ENCODE measurements at places on chromosomes 6 and 20. TPM values are rescaled to one million over a fixed set of nuclear protein-coding genes. Genes with fewer than 3 reads are reported as not detected.
A peak's percentile ranks its signal among the peaks of the same experiment; 100 is the strongest.

Gene HIVEP2
- total RNA-seq, result 18.5 TPM

DNA sequence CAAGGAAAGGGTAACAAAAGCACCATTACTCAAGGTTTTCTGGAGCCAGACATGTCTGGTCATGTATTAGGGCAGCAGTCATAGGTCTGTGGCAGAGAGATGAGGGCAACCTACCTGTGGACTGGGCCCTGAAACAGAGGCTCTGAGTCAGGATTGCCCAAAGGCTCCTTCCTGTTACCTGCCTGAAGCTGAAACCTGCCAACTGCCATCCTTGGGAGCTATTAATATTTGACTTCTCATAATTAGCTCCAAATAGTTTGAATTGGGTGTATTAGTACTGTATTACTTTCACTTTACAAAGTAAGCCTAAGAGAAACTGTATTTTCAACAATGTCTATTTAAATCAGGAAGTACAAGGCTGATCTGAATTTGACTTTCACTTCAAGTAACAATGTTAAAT, 72.0 kb upstream of the TBX18 start:
- DNase-seq, result no peak

Gene HAO1
- total RNA-seq, result 1.1 TPM

DNA sequence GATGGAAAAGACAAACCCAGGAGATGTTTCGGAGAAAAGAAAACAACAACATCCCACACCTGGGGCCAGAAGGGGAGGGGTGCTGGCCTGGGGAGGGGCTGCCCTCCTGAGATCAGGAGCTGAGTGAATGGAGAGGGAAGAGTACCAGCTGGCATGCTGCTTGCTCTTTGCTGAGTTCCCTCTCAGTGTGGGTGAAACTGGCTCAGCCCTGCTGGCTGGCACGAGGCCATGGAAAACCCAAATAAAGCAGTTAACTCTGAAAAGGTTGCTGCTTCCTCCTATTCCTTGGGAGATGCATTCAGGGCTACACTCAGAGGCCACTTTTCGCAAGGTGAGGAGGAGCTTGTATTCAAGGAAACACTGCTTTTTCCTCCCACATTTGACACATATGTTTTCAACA, 8.0 kb upstream of the KCNK16 start:
- DNase-seq, result no peak

Gene CRISP2
- total RNA-seq, result not detected

- DNase-seq, result no peak
Observed at GRCh38 chr6:34834789-34835518, 43.1 kb downstream of the BLTP3A start.

GRCh38 chr6:150681578-150682395, 82.1 kb downstream of the PLEKHG1 start:
- no peak for DNase-seq

Gene HLA-DMB
- total RNA-seq, result 86.7 TPM

DNA sequence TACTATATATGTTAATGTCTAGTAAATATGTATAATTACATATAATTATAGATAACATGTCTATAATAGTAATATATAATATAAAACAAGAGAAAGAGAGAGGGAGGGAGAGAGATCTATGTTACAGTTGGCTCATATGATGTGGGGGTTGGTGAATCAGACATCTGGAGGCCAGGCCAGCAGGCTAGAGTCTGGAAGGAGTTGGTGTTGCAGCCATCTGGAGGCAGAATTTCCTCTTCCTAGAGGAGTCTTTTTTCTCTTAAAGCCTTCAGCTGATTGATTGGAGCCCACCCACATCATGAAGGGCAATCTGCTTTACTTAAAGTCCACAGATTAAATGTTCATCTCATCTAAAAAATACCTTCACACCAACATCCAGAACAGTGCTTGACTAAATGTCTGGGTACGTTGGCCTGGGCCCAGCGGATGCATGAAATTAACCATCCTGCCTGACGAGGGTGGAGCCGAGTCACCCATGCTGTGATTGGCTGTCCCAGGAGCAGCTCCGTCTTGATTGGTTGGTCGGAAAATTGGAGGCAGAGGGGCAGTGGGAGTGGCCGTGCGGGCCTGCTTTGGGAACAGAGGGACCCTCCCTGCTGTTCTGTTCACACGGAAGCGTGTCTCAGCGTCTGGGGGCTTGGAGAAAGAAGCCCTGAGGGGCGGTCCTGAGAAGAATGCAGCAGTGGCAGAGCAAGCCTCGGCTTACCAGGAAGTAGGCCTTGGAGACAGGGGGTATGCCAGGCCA, 392.4 kb downstream of the QKI start:
- no peak for DNase-seq

DNA sequence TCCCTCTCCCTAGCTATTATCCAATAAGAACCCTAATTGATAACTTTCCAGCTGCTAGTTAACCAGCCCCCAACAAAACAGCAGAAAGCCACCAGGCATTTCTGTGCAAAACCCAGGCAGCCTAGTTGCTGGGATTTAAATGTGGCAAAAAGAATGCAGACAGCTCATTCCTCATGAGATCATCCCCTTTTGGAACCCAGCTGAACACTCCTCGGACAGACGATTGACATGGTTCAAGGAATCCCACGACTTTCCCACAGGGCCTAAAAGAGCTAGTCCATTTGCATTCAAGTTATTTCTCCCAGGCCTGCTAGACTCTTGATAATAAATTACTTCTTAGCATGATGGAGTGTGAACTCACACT, 24.0 kb downstream of the JAG1 start:
- DNase-seq, result no peak

Gene SYCP2
- 35.5 TPM for total RNA-seq

GRCh38 chr20:19498756-19499155, 259.3 kb upstream of the RIN2 start:
- no peak for DNase-seq

DNA sequence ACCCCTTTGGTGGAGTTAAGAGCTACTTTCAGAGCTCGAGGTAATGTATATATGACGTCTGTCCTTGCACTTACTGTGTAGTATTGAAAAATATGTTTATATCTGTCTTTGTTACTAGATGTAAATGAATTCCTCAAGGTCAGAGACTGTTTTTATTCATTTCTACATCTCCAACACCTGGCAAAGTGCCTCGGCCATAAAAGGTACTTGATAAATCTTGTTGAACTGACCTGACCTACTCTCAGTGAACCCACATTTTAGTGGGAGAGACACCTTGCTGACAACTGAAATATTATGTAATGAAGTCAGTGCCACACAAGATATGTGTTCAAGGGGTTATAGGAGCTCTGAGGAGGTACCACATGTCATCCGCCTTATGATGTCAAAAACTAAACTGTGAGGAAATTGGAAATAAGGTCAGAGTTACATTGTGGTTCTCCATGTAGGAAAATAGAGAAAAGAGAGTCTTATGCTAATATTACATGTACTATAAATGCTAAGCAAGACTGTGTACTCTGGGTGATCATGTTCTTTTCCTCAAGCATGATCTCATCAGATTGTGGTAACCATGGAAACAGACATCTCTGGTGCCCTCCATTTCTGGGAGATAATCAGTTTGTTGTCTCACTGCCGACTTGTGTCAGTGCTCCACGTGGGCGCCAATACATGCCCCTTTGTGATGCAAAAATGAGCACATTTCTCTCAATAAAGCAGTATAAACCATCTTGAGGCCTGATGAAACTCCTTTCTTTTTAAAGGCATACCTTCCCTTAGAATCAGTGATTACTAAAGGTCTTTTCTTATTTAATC, 5.7 kb upstream of the TMEM30A start:
- no peak for DNase-seq

GRCh38 chr6:74369556-74369993, 673.6 kb downstream of the CD109 start:
- no peak for DNase-seq

- no peak for DNase-seq
Observed at GRCh38 chr6:123224077-123224476, 228.0 kb downstream of the CLVS2 start.

Gene LYRM2
- total RNA-seq, result 24.8 TPM

DNA sequence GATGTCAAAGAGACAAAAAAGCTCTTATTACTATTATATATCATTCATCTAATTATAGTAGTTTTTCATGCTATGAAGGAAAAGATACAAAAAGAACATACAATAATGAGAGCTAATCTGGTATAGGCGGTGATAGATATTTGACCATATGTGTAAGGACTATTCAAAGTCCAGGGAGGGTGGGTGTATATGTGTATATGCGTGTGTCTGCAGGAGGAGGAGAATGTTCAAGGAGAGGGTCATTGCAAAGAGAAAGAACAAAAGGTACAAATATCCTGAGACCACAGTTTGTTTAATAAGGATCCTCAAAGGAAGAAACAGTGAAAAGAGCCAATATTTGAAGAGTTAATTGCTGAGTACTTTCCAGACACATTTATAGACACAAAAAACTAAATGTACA, 1288.6 kb upstream of the CITED2 start:
- DNase-seq, result no peak

DNA sequence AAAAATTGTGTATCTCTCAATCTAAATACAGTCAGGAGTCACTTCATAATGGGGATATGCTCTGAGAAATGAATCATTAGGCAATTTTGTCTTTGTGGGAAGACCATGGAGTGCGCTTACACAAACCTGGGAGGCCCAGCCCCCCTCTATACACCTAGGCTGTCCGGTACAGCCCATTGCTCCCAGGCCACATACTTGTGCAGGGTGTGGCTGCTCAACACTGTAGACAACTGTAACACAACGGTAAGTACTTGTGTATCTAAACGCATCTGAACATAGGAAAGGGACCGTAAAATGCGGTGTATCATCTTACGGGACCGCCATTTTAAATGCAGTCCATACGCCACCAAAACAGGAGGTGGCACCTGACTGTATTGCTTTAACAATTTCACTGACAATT, 58.0 kb upstream of the FRMD1 start:
- DNase-seq, result peak; percentile 8

Gene SLC22A7
- total RNA-seq, result 0.80 TPM

DNA sequence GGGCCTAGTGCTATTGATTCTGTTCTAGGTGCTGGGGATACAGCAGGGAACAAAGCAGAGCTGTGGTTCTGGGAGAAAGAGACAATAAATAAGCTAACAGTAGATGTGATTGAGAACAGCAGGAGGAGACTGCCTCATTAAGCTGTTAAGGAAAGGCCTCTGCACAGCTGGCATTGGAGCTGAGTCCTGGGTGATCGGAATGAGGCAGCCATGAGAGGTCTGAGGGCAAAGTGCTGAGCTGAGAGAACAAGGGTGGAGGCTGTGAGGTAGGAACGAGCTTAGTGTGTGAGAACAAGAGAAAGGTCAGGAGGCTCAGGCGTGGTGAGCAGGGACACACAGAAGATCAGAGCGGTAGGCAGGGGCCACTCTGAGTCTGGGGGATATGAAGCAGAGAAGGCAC, 18.3 kb downstream of the DDX27 start:
- peak; percentile 70 for DNase-seq

- DNase-seq, result no peak
Observed at GRCh38 chr6:15268137-15268908, 22.5 kb downstream of the JARID2 start.

DNA sequence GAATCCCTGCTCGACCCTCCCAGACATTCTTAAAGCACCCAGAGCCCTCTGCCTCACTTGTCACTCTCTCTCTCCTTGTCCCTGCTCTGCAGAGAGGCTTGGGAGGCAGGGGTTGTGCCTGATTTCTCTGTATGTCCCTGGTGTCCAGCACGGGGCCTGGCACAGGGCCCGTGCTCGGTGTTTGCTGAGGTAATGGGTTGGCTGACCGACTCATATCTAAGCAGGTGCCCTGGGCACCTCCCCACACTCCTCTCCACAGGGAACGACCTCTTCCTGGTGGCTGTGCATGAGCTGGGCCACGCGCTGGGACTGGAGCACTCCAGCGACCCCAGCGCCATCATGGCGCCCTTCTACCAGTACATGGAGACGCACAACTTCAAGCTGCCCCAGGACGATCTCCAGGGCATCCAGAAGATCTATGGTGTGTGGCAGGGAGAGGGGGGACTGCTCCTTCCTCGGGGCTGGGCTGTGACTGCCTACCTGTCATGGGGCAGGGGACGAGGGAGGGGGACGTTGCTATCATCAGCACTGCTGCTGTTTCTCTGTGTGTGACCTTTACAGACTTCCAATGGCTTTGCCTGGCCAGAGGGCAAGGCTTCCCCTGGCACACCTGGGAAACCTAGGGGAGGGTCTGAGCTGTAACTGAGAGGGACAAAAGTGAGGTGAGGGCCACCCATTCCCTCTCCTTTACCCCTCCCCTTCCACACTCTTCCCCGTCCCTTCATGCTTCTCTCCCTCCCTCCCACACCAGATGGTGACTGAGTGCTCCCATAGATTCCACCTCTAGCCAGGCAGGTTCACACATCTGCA, 14.2 kb downstream of the MMP24OS start:
- DNase-seq, result no peak

- DNase-seq, result no peak
Observed at GRCh38 chr20:43983904-43984361, 69.3 kb downstream of the TOX2 start.

GRCh38 chr20:62812181-62812906, 4.5 kb upstream of the COL9A3 start:
- DNase-seq, result no peak

DNA sequence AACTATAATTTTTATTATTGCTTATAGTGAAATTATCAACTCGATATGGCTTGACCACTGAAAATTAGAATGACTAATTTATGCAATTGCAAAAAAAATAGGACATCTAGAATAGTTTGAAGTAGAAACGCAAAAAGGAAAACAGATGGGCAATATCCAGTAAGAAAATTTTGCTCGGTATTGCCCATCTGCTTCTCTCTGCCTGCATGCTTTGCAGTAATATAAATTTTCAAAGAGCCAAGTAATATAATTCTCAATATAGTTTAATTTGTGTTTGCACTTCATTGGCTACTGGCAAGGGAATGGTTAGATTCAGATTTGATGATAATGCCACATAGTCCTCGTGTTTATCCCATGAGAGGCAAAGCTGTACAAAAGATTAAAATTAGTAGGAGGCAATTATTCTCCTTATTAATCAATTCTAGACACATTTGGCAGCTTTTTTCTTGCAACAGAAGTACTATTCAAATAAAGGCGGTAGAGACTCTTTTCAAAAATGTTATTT, 27.3 kb upstream of the LAMA2 start:
- no peak for DNase-seq

- no peak for DNase-seq
Observed at GRCh38 chr6:90677440-90677839, 90.6 kb upstream of the MAP3K7 start.

DNA sequence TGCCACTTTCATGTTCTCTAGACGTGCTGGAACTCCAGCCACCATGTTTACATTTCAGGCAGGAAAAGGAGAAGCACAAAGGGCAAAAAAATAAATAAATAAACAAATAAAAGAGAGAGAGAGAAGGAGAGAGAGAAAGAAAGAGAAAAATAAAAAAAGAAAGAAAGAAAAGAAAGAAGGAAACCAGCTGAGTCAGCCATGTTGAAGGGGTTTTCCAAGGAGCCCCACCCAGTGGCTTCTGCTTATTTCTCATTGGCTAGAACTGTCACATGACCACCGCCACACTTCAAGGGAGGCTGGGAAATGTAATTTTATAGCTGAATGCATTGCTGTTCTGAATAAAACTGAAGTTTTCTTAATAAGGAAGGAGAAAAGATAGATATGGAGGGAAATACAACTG, 71.1 kb downstream of the BFSP1 start:
- DNase-seq, result no peak

Gene ADGRF1
- total RNA-seq, result 13.5 TPM

Gene CST2
- not detected for total RNA-seq

Data from Peyer's patch (tissue), 4 donors.